ENCODE measurements at places on chromosomes 2 and 18. TPM values are rescaled to one million over a fixed set of nuclear protein-coding genes. Genes with fewer than 3 reads are reported as not detected.

Gene ANKAR
- 5.1 TPM for total RNA-seq

Gene GALNT14
- total RNA-seq = 4.6 TPM

Gene TRPM8
- not detected for total RNA-seq

Gene ABHD1
- not detected for total RNA-seq

Gene NBEAL1
- 18.8 TPM for total RNA-seq

Gene ARHGEF4
- 52.0 TPM for total RNA-seq

Gene REG1A
- not detected for total RNA-seq

Gene NOL4
- not detected for total RNA-seq

Gene CFC1
- total RNA-seq = not detected

Gene PTPN18
- total RNA-seq = 43.1 TPM

Gene SLC19A3
- total RNA-seq = not detected

Gene APOB
- not detected for total RNA-seq

Gene IL36G
- total RNA-seq = not detected

Gene AOX1
- total RNA-seq = 76.6 TPM

Gene THSD7B
- total RNA-seq = not detected

Gene PARD3B
- total RNA-seq = 11.6 TPM

Gene MDH1B
- 0.77 TPM for total RNA-seq

Gene SLC8A1
- 1.7 TPM for total RNA-seq

Gene TUBA3E
- not detected for total RNA-seq

Gene OTOS
- not detected for total RNA-seq

Gene STRADB
- 22.9 TPM for total RNA-seq

Gene KCNIP3
- 15.6 TPM for total RNA-seq

Gene BMPR2
- total RNA-seq = 30.5 TPM

Gene MAIP1
- total RNA-seq = 17.7 TPM

Gene BCL2
- total RNA-seq = 3.0 TPM

Gene CELF4
- not detected for total RNA-seq

Gene ALLC
- not detected for total RNA-seq

Gene MBP
- 31.6 TPM for total RNA-seq

Gene CACNB4
- total RNA-seq = 0.49 TPM

Gene MAPRE2
- 7.7 TPM for total RNA-seq

Gene RAX
- not detected for total RNA-seq

Gene CHN1
- 6.0 TPM for total RNA-seq

Gene CNDP1
- not detected for total RNA-seq

Gene AQP12A
- total RNA-seq = not detected

Gene HRH4
- total RNA-seq = 0.10 TPM

Gene LRRC30
- total RNA-seq = not detected
